ENCODE measurements at places on chromosomes 2 and 18. TPM values are rescaled to one million over a fixed set of nuclear protein-coding genes. Genes with fewer than 3 reads are reported as not detected.

Gene LIMS2
- total RNA-seq: 0.33 TPM

Gene CTLA4
- not detected for total RNA-seq

Gene REG1A
- 0.24 TPM for total RNA-seq

Gene LRRC30
- total RNA-seq: not detected

Gene CRYGC
- not detected for total RNA-seq

Gene SERPINB2
- not detected for total RNA-seq

Gene SLC8A1
- total RNA-seq: 0.63 TPM

DNA sequence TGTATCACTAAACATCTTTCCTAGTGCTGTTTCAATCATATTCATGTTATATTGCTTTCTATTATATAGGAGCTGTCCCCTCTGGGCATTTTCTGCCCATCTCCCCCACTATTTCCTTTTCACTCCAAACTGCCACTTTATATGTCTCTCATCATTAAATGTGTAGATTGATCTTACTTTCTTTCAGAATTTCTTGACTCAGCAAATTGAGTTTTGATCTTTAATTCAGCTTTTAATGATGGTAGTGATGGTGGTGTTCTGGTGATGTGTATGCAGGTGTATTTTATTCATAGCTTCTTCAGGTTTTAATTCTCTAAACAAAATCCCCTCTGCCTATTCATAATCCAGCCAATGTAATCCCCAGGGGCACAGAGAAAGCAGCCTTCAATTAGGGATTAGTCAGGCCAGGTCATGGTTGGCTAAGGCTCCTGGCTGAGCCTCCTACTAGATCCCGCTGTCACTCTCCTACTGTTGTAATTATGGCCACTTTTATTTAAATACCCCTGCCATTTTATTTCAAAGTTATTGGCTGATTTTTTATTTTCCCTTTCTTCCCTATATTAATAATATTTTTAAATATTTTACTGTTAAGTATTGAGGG is 325.4 kb downstream of the SPAG16 start:
- DNase-seq: no peak

DNA sequence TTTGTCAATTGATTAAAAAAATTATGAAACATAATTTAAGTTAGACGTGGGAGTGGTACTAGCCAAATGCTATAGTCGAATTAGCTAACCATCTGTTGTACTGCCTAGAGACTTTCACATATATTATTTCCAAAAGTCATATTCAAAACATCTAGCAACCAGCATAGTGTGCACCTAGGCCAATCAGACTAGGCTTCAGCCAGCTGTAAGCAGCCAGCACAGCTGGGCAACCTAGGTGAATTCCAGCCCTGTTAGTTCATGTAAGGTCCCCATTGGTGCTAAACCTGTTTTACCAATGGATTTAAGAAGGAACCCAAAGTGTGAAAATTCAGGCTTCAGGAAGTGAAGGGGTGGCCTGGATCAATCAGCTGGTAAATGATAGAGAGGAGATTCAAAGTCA is 144.3 kb downstream of the BCL2 start:
- DNase-seq: no peak

GRCh38 chr18:58593938-58594337 is 35.0 kb downstream of the ALPK2 start:
- no peak for DNase-seq

- no peak for DNase-seq
These were observed 89.4 kb downstream of the DOK6 start for GRCh38 chr18:69490072-69490471.

GRCh38 chr18:56148373-56148772 is 490.0 kb downstream of the TXNL1 start:
- no peak for DNase-seq

DNA sequence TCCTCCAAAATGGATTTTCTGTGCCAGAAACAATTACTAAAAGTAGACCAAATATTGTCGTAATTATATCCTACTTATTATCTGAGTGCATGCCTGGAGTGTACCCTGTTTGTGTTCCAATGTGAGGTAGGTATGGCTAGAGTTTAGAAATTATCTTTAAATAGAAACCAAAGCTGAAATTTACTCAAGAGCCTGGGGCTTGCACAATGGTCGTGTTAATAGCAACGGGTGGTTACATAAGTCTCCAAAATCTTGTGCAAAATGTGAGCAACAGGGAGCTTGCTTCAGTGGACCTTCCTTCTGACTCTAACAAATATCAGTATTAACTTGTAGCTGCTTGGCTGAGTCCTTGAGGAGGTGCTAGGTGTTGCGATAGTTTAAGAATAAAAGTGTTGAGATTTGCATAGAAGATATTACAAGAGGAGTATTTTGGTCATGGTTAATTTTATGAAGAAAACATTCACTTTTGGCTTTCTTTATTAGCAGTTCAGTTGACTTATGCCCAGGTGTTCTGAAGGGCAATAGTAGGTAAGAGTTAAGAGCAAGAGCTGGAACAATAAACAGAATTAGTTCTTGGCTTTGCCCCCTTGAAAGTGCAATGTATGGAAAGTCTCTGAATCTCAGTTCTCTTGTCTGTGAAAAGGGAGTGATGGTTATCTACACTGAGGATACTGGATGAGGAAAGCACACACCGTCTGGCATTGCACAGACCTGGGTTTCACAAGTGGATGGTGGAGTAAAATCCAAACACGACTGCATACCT is 4.6 kb downstream of the CXCR4 start:
- DNase-seq: no peak

GRCh38 chr2:210713122-210713521 is 156.7 kb downstream of the CPS1 start:
- no peak for DNase-seq

DNA sequence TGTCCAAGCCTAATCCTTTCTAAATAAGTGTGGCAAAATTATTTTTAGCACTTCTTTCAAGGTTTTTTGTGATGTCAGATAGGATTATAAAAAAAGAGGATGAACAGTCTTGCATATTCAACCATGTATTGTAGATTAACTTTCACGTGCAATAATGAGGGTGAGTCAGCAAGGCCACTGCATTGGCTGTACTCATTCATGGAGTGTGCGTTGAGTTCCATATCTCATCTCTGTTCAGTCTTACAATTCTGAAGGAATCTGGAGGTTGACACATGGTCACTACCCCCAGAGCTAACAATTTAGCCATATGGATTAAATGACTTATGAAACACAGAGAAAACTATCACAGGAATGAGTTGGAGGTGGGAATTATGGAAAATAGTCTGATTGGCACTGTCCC is 810.5 kb downstream of the SLC4A3 start:
- no peak for DNase-seq

DNA sequence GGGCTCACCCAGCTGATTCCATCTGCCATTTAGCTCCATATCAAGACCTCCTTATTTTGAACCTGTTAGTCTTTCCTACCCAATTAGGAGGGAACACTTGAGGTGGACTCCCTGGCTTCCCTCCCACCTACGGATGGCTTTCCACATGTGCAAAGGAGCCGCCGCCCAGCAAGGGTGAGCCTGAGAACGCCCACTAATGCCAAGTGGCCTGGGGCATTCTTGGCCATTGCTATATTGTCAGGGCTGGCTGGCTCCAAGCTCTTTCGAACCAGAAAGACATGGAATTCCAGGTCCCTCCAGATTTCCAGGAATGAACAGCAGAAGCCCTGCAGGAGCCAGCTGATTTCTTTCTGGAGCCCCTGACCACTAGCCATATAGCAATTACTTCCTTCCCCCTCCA is 196.2 kb downstream of the SMAD7 start:
- DNase-seq: no peak

DNA sequence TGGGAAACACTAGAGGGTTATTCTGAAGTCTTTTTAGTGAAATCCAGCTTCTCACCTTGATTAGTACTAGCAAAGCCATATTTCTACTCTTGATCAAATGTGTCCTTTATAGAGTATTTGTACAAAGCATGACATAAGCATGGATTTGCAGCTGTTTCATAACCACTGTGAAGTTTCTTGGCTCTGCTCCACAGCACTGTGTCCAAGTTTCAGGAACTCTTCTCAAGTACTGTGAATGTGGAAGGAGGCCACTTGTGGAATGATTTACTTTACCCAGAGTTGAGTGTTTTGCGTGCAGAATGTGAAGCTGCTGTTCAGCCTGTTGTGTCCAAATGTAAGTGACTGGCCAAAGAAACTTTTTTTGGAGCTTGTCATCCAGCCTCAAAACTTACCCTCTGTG is 16.2 kb upstream of the MAPRE2 start:
- no peak for DNase-seq

GRCh38 chr18:11669271-11669947 is 19.7 kb upstream of the GNAL start:
- no peak for DNase-seq

- DNase-seq: no peak
These were observed 23.7 kb downstream of the ASB1 start for GRCh38 chr2:238450440-238450861.

DNA sequence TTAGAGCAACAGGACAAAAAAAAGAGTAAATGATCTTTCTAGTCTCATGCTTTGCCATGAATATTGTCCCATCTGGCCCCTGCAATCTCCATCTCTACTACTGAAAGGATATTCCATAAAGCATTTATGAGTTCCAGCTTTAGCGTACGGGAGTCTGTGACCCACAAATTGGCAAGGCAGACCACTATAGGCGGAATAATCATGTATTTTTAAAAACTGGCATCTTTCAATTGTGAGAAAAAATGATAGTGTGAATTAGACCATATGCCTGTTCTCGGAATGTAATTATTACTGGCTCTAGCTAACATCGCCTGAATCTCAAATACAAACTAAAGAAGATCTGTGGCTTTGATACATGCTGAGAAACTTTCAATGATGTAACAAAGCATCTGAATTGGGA is 738.1 kb upstream of the NXPH2 start:
- no peak for DNase-seq

DNA sequence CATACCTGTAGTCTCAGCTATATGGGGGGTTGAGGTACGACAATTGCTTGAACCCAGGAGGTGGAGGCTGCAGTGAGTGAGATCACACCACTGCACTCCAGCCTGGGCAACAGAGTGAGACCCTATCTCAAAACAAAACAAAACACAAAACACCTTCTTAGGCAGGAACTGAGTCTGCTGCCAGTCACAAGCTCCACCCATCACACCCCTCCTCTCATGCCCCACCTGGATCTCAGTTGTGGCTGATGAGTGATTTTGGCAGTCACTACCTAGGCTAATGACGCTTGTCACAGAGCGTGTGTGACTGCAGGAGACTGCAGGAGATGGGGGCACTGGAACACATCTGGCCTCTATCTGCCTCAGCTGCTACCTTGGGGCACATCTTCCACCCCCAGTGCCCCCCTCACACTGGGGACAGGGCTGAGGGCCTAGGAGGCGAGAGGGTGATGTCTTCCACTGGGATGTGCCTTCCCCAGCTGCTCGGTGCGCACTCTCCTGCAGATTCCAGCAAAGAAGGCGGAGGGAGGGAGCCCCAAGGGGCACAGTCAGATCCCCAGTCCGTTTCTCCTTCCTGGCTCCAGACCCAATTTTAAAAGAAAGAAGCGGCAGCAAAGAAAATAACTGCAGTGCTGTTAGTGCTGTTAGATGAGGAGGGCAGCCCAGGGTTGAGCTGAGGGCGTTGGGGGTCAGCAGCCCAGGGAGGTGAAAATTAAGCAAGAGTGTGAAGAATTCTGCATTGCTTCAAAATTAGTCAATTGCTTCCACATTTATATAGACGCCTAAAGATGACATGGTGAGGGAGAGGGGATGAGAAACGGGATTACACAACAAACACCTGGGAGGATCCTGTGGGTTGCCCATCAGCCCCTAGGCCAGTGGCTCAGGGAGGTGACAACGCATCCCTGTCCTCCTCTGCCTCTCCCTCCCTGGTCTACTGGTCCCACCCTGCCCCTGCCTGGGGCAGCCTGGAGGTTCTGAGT is 143.6 kb upstream of the HAAO start:
- no peak for DNase-seq

DNA sequence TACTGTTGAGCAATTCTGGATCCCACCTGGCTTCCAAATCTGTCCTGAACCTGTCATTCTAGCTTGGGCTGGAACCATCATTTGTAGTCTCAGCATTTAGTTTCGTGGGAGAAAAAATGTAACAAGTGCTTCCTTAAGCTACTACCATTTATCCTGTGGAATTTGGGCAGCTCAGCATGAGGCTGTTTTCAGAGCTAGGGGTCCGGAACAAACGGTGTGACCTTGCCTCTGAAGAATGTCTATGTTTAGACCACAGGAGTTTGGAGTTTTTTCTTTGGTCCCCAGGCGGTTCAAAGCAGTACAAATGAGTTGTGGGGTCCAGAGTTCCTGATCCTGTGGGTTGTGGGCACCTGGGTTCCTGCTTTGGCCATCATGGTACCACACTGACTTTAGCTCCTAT is 59.1 kb upstream of the TMEM178A start:
- no peak for DNase-seq

GRCh38 chr2:62501794-62502500 is 4.0 kb downstream of the TMEM17 start:
- no peak for DNase-seq

- no peak for DNase-seq
These were observed 521.8 kb upstream of the ZEB2 start for GRCh38 chr2:145041706-145042105.

DNA sequence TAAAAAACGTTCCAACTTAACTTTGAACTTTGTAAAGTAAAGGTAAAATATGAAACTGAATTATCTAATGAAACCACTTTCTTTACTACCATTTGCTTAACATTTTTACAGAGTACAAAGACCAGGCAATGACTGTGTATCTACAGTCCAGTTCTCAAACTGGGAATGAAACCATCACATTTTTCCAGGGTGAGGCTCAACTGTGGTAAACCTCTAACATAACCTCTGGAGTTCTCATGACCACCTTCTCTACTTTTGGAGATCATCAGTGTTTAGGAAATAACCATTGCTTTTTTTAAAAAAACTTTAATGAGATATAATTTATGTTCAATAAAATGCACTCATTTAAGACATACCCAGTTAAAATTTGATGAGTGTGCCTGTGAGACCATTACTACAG is 223.5 kb downstream of the RNF152 start:
- DNase-seq: no peak
